Fibroblast of lung (primary cell): ENCODE measurements at places on chromosomes 6 and 20. TPM values are rescaled to one million over a fixed set of nuclear protein-coding genes. Genes with fewer than 3 reads are reported as not detected.

The EFCAB8 gene
- under 0.01 and 0.26 TPM in 2 replicates for total RNA-seq

The MRPS18B gene
- total RNA-seq = 76.8 and 85.5 TPM in 2 replicates

The IL17F gene
- total RNA-seq = not detected in 2 replicates

The HRH3 gene
- not detected in 2 replicates for total RNA-seq

The TGM3 gene
- under 0.01 TPM in 1 of 2 replicates, not detected in the other for total RNA-seq

The CLDN20 gene
- not detected in 2 replicates for total RNA-seq

The GCNT2 gene
- total RNA-seq = 0.77 and 2.1 TPM in 2 replicates

The TEAD3 gene
- 7.7 and 9.6 TPM in 2 replicates for total RNA-seq

The UBD gene
- total RNA-seq = not detected in 2 replicates

The GNAS gene
- total RNA-seq = 256 and 421 TPM in 2 replicates

The SLC35D3 gene
- not detected in 2 replicates for total RNA-seq

The FAM210B gene
- total RNA-seq = 71.9 and 120 TPM in 2 replicates

The DNMT3B gene
- 1.5 and 3.1 TPM in 2 replicates for total RNA-seq

The GTSF1L gene
- total RNA-seq = not detected in 2 replicates

The TNNC2 gene
- 1.3 and 1.8 TPM in 2 replicates for total RNA-seq

The BMP7 gene
- under 0.01 TPM in 1 of 2 replicates, not detected in the other for total RNA-seq

The ASIP gene
- total RNA-seq = not detected in 2 replicates
